Activated CD8-positive, alpha-beta T cell treated with anti-CD3 and anti-CD28 coated beads, Interleukin-2, amount 10 ng/mL, durations not matched to agents 7 days and 5 days (primary cell): ENCODE measurements at places on chromosomes 6 and 20.

DNA sequence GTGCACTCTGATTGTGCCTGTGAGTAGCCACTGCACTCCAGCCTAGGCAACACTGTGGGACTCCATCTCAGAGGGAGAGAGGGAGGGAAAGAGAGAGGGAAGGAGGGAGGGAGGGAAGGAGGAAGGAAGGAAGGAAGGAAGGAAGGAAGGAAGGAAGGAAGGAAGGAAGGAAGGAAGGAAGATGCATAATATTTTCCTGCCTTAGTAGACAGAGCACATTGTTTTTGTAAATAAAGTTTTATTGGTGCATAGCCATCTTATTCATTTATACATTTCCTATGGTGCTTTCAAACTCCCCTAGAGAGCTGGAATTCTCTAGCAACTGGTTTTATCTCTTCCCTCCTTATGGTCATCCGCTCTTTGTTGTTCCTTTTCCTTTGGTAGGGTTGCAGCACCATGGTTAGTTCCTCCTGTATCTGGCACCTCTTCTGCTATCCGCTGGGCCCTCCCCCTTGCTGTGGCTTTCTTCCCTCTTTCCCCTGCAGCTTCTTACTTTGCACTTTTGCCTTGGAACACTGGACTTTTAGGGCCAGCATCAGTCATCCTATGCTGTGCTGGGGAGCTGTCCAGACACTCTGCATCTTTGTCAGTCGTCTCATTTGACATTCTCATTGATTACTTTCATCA, 20.2 kb downstream of the GPR6 start:
- H3K36me3 ChIP-seq = no peaks in the 10 kb centered on the region
- H3K27ac ChIP-seq = no peak overlapping the region
- no peak for DNase-seq
- no peaks in the 10 kb centered on the region for H3K4me1 ChIP-seq
- H3K27me3 ChIP-seq = peaks cover 30% of the 10 kb centered on the region
- H3K4me3 ChIP-seq = no peak overlapping the region

GRCh38 chr20:17403461-17403860, 127.7 kb downstream of the BFSP1 start:
- H3K4me3 ChIP-seq = no peak overlapping the region
- H3K27ac ChIP-seq = no peak overlapping the region
- no peaks in the 10 kb centered on the region for H3K36me3 ChIP-seq
- DNase-seq = no peak
- H3K4me1 ChIP-seq = no peaks in the 10 kb centered on the region
- peaks cover 2% of the 10 kb centered on the region for H3K27me3 ChIP-seq

GRCh38 chr6:16082361-16082760, 46.5 kb upstream of the MYLIP start:
- no peaks in the 10 kb centered on the region for H3K4me1 ChIP-seq
- peaks cover 8% of the 10 kb centered on the region for H3K27me3 ChIP-seq
- DNase-seq = no peak
- H3K36me3 ChIP-seq = no peaks in the 10 kb centered on the region

- H3K27ac ChIP-seq = no peak overlapping the region
- DNase-seq = no peak
- no peaks in the 10 kb centered on the region for H3K4me1 ChIP-seq
- no peaks in the 10 kb centered on the region for H3K27me3 ChIP-seq
- no peak overlapping the region for H3K4me3 ChIP-seq
- no peaks in the 10 kb centered on the region for H3K36me3 ChIP-seq
These were observed 556.8 kb upstream of the PTCHD4 start for GRCh38 chr6:48667797-48668196.

GRCh38 chr6:121515630-121516265, 80.3 kb downstream of the GJA1 start:
- H3K27ac ChIP-seq = no peak overlapping the region
- H3K4me1 ChIP-seq = no peaks in the 10 kb centered on the region
- H3K27me3 ChIP-seq = no peaks in the 10 kb centered on the region

- DNase-seq = no peak
- no peak overlapping the region for H3K4me3 ChIP-seq
- peaks cover 4% of the 10 kb centered on the region for H3K4me1 ChIP-seq
- no peaks in the 10 kb centered on the region for H3K27me3 ChIP-seq
- H3K27ac ChIP-seq = no peak overlapping the region
These were observed 265.8 kb upstream of the PLCB4 start for GRCh38 chr20:8803065-8803464.

DNA sequence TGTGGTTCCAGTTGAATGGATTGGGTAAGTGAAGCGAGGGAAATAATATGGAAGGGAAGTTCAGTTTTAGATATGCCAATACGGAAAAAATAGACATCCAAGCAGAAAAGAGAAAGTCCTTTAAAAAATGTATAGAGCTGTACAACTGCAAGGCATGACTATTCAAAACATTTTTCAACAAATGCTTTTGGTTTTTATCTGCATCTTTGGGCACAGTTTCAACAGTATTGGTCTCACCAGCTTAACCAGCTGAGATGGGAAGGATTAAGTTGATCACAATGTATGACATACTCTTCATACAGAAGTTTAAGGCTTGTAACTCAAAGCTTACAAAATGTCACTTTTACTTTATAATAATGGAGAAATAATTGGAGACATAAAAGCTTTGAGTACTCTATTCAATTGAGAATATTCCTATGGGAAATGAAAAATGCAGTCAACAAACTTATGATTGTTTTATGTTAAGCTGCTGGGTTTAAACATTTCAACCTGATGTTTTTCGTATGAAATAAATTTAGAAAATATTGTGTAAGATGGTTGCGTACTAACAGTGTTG, 16.3 kb upstream of the UTRN start:
- H3K4me3 ChIP-seq = no peak overlapping the region
- no peaks in the 10 kb centered on the region for H3K4me1 ChIP-seq
- no peak for DNase-seq
- no peaks in the 10 kb centered on the region for H3K27me3 ChIP-seq
- no peaks in the 10 kb centered on the region for H3K36me3 ChIP-seq

DNA sequence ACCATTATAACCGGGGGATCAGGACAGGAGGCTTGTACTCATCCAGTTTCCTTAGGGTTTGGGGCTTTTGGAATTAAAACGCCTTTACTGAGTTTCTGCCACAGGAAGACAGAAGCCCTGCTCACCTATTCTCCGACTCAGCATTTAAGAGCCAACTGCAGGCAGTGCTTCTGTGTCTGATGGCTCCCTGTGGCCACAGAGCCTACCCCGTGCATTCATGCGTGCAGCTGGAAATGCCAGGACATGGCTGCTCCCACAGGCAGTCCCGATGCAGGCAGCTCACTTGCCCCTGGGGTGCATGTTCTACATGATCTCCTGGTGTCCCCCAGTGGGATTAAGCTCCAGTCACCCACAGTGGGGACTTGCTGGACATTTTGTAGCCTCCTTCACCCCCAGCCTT, 22.2 kb downstream of the ZNF831 start:
- H3K27ac ChIP-seq = no peak overlapping the region
- H3K4me1 ChIP-seq = peaks cover 29% of the 10 kb centered on the region
- peaks cover 27% of the 10 kb centered on the region for H3K36me3 ChIP-seq
- no peak overlapping the region for H3K4me3 ChIP-seq
- no peaks in the 10 kb centered on the region for H3K27me3 ChIP-seq

GRCh38 chr6:33633462-33634158, 12.5 kb downstream of the ITPR3 start:
- H3K27ac ChIP-seq = peak overlapping the region; percentile 46
- no peaks in the 10 kb centered on the region for H3K27me3 ChIP-seq
- peaks cover 61% of the 10 kb centered on the region for H3K4me1 ChIP-seq
- peak; percentile 66 for DNase-seq
- peaks cover 39% of the 10 kb centered on the region for H3K36me3 ChIP-seq

- H3K27ac ChIP-seq = no peak overlapping the region
- no peak for DNase-seq
- H3K4me1 ChIP-seq = no peaks in the 10 kb centered on the region
- no peaks in the 10 kb centered on the region for H3K36me3 ChIP-seq
These were observed 268.5 kb upstream of the FOXQ1 start for GRCh38 chr6:1043458-1043836.

DNA sequence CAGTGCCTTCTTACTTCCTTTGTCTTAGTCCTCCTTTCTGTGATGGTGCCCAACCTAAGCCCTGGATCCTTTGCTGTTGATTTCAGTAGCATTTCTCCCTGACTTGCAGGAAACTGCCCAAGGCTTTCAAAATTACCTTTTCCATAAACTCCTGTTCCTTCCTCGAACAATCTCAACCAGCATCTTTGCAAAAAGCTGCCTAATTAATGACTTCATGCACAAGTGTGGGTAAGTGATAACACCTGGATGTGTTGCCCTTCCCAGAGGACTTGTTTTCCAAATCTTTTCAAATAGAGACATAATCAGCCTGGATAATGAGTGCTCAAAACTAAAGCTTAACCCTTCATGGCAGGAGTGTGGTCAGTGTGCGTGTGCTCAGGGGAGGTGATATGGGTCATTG, 118.0 kb downstream of the PCSK2 start:
- no peak overlapping the region for H3K27ac ChIP-seq
- H3K27me3 ChIP-seq = no peaks in the 10 kb centered on the region
- H3K36me3 ChIP-seq = no peaks in the 10 kb centered on the region
- H3K4me1 ChIP-seq = no peaks in the 10 kb centered on the region
- DNase-seq = no peak
- no peak overlapping the region for H3K4me3 ChIP-seq

- no peak for DNase-seq
- no peak overlapping the region for H3K27ac ChIP-seq
- H3K36me3 ChIP-seq = no peaks in the 10 kb centered on the region
- H3K4me3 ChIP-seq = no peak overlapping the region
- H3K4me1 ChIP-seq = no peaks in the 10 kb centered on the region
These were observed 277.2 kb downstream of the PRKN start for GRCh38 chr6:162450358-162450757.

DNA sequence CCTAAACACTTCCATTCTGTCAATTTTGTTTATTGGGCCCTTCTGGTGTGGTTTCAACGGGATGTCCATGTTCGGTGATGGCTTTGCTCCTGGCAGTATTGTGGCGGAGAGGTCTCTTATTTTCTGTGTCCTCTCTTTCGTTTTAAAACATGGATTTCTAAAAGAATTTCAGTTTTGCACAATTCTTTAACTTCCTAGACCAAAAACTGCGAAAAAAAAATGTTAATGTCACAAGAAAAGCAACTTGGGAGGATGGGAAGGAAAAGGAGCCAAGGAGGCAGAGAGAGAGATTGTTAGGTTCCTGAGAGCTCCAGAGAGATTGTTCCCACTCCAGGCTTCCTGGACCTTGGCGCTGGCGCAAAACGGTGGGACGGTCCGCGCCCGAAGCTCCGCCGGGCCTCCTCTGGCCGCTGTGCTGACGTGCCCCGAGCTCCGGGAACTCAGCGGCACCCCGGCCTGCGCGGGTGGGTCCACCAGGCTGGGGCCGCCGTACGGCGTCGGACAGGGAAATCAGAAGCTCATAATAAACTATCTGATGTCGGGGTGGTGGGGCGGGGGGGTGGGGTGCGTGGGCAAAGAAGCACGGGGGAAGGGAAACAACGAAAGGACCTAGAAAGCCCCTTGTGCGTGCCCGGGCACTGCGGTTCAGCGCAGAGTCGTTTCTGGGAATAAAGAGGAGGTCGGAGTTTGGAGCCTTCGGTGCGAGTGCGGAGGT, 951 bp upstream of the OLIG3 start:
- peak overlapping the region; percentile 63 for H3K4me3 ChIP-seq
- H3K27ac ChIP-seq = peak overlapping the region; percentile 46
- H3K4me1 ChIP-seq = peaks cover 51% of the 10 kb centered on the region
- peaks cover 9% of the 10 kb centered on the region for H3K36me3 ChIP-seq

DNA sequence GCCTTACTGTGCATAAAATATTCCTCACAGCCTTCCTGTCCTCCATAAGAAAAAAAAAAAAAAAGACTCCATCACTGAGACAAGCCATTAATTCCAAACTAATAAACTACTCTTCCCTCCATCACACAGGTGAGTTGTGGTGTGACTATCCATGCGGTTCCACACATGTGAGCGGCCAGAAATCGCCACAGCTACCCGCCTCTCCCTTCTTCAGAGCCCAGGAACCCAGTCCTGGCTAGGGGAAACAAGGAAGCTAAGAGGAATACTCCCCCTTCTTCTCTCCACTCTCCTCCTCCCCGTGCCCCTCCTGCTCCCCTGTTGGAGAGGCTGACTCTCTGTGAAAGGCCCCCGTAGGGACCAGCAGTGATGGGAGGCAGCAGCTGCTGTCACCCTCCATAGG, 128.6 kb upstream of the ARID1B start:
- no peaks in the 10 kb centered on the region for H3K36me3 ChIP-seq
- DNase-seq = no peak
- no peak overlapping the region for H3K27ac ChIP-seq
- peaks cover 15% of the 10 kb centered on the region for H3K4me1 ChIP-seq

DNA sequence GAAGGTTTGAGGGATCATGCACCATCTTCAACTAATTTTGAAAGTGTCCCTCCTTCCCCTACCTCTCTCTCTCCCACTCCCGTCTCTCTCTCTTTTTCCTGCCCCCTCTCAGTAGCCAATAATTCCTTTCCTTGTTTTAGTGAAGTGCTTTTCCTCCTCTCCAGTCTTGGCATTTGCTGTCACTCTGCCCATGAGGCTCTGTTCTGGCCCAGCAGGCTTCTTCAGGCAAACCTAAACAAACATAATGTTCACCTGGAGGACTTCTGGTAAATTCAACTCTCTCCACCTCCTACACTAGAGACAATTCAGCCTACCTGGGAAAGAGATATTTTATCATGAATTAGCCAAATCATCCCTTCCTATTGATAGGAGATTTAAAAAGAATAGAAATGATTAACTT, 320.4 kb upstream of the RNF24 start:
- no peaks in the 10 kb centered on the region for H3K36me3 ChIP-seq
- H3K27me3 ChIP-seq = peaks cover 17% of the 10 kb centered on the region
- H3K4me1 ChIP-seq = no peaks in the 10 kb centered on the region
- H3K27ac ChIP-seq = no peak overlapping the region
- no peak for DNase-seq

DNA sequence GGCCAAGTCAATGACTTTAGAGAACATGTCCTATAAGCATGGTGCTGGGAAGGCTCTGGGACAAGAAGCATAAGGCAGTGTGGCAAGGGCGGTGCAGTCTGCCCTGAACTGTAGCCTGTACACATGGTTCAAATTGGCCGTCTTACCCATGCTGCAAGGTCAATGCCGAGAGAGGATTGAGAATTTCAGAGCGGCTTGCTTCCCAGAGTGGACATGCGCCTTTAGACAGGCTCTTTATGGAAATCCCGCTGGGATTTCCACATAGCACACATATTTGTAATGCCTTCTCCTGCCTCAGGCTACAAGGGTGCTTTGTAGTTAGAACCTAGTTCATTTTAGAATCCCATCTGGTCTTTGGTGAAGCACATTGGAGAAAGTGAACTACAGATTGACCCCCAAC, 36.1 kb upstream of the CEP162 start:
- no peak overlapping the region for H3K4me3 ChIP-seq
- peaks cover 3% of the 10 kb centered on the region for H3K27me3 ChIP-seq
- H3K4me1 ChIP-seq = no peaks in the 10 kb centered on the region
- H3K27ac ChIP-seq = no peak overlapping the region

DNA sequence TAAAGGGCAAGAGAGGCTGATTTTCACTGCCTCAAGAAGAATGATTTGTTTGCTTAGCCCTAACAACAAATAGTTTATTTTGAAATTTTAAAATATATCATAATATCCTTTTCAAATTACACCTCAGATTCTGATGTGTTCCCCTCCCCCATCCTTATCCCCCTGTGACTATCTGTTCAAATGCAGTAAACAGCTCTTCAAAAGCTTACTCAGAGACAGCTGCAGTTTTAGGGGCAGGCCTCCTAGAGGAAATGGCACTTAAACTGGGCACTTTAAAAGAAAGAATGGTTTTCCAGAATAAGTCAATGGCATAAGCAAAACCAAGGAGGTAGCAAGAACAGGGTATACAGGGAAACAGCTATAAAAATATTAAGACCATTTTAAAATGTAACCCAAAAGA, 118.6 kb upstream of the UST start:
- H3K27me3 ChIP-seq = peaks cover 6% of the 10 kb centered on the region
- no peaks in the 10 kb centered on the region for H3K36me3 ChIP-seq
- no peaks in the 10 kb centered on the region for H3K4me1 ChIP-seq

GRCh38 chr6:87832025-87832825, 130.2 kb upstream of the AKIRIN2 start:
- H3K4me3 ChIP-seq = peak overlapping the region; percentile 79
- peaks cover 2% of the 10 kb centered on the region for H3K27me3 ChIP-seq
- H3K4me1 ChIP-seq = peaks cover 7% of the 10 kb centered on the region
- H3K27ac ChIP-seq = peak overlapping the region; percentile 52
- no peaks in the 10 kb centered on the region for H3K36me3 ChIP-seq
